Choroid plexus epithelial cell (primary cell): ENCODE measurements at places on chromosomes 2 and 18.

GRCh38 chr2:219434718-219435525, at the start of gene SPEG:
Gene SPEG, plus strand, starts transcription at chr2:219434843. Its CDS starts 135 bp downstream, at chr2:219434978.
- peak; percentile 59 for DNase-seq

DNA sequence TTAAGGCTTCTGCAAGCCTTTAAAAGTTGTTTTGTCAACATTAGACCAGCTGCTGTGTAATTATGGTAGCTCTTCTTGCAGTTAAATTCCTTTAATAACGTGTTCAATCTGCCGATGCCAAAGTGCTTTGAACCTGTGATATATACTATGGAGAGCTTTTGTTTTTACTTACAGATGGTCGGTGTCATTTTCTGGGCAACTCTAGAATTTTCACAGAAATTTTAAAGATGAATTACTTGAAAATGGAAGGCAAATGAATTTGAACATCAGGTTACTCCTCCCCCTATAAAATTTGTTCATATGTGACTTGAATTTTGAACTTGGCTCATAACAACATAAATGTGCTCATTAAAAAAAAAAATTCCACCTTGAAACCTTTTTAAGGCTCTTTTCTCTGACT, 23.0 kb downstream of the LYPD6 start:
- no peak for DNase-seq

DNA sequence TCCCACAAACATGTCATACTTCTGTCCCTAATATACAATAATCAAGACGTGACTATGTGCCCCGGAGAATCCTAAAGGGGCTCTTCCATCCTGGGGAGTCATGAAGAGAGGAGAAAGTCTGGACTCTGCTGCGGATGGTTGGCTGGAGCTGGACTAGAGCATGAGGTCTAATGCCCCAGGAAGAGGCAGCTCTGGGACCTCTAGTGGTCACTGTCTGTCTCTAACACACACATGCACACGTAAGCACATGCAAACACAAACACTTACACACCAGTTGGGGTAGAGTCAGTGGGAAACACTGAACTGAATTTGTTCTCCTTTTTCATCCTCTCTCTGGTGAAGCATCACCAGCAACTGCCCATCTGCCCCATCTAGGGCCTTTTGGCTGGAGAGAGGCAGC, 271.6 kb downstream of the TDRD15 start:
- DNase-seq: peak; percentile 2

- no peak for DNase-seq
Measured at GRCh38 chr2:27716301-27717069, 52.8 kb downstream of the SLC4A1AP start.

GRCh38 chr2:170163411-170164065, 14.4 kb upstream of the MYO3B start:
- DNase-seq: no peak

DNA sequence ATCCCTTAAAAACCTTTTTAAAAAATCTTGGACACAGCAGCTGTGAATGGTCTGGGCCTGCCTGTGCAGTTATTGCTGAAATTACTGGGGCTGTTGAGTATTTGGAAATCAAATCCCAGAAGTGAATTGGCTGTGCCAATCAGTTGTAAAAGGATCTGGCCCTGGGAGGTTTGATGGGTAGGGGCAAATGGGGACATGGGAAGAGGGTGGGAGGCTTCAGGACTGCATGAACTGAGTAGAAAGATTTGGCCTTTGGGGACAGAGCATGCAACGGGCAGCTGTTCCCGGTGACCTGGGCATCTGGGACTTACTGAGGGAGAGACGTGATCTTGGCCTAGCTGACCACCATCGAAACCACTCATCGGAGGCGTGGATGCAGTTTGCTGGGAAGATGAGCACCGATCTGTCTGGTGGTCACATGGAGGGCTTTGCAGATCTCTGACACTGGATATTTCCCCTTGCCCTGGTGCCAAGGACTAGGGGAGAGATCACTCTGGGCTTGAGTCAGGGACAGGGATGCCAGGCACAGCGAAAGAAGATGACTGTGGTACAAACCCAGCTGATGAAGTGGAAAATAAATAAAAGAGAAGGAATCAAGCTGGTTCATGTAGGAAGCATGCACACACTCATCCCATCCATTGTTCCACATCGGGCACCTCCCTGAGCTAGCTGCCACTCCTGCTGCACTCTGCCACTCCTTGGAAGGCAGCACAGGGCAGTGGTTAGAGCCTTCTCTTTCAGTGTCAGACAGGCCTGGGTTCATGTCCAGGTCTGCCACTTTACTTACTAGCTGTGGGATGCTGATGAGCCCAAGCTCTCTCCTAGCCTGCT, 58.4 kb downstream of the SEMA4F start:
- DNase-seq: no peak

DNA sequence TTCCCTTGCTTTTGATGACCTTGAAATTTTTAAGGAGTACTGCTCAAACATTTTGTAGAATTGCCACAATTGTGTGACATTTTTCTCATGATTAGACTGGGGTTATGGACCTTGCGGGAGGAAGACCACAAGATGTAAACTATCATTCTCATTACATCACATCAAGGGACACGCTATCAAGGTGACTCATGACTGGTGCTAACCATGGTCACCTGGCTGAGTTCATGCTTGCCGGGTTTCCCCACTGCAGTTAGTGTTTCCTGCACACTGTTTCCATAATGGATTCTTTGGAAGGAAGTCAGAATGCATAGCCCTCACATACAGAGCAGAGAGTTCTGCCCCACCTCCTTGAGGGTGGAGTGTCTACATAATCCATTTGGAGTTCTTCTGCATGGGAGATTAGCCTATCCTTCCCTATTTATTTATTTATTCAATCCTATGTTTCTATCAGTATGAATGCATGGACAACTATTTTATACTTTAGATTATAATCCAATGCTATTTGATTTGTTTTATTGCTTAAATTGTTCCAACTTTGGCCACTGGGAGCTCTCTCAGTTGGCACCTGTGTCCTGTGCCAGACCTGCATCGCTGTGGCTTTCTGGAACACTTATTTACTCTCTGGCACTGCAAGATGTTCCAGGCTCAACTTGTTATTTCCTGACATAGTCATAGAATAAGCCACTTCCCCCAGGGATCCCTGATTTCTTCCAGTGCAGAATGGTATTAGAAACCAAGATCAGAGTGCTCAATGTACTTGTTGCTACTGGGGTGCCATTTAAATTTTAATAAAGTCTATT, 6.0 kb downstream of the MC2R start:
- no peak for DNase-seq

DNA sequence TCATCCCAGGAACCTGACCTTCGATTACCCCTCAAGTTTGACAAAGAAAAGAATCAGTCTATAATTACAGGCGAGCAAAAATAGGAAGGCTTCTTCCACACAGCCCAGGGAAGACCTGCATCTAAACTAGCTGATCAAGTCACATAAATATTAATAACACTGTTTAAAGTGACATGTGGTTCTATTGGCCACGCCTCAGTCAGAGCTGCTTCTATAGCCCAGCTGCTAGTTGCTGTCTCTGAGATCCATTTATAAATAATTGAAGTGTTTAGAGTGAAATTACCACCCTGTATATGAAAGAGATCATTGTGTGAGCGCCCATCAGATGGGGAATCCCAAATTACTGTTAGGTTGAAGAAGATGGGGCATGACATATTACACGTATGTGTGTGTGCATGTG, 426.0 kb downstream of the CDH2 start:
- no peak for DNase-seq

DNA sequence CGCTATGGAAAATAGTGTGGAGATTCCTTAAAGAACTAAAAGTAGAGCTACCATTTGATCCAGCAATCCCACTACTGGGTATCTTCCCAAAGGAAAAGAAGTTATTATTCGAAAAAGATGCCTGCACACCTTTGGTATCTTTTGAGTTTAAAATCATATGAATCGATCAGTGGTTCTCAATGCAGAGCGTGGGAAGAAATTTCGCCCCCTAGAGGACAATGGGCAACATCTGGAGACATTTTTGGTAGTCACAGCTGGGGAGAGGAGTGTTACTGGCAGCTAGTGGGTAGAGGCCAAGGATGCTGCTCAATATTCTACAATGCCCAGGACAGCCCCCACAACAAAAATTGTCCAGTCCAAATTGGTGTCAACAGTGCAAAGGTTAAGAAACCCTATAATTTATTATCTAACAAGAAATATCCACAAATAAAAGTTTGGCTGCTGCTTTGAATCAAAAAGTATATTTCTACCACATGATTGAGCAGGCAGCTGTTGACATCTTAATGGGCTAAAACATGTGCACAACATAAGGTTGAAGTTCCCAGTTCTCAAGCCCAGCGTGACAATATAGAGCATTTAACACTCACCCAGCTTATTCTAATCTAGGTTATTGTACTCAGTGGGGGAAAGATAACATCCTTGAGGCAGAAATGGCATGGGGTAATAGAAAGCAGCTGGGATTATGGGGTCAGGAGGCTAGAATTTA, 425.7 kb downstream of the LRATD1 start:
- no peak for DNase-seq

- DNase-seq: peak; percentile 28
Measured at GRCh38 chr2:224658780-224659405, 57.3 kb downstream of the CCDC195 start.

GRCh38 chr2:78315368-78315767, 710.1 kb upstream of the REG3G start:
- no peak for DNase-seq

- DNase-seq: no peak
Measured at GRCh38 chr2:64713686-64714085, 60.0 kb upstream of the SERTAD2 start.
